Forelimb muscle (tissue), 1 donor: ENCODE measurements at places on chromosomes 6 and 20.

- no peak for DNase-seq
These were observed 181.2 kb downstream of the ZDHHC14 start for GRCh38 chr6:157561929-157562810.

DNA sequence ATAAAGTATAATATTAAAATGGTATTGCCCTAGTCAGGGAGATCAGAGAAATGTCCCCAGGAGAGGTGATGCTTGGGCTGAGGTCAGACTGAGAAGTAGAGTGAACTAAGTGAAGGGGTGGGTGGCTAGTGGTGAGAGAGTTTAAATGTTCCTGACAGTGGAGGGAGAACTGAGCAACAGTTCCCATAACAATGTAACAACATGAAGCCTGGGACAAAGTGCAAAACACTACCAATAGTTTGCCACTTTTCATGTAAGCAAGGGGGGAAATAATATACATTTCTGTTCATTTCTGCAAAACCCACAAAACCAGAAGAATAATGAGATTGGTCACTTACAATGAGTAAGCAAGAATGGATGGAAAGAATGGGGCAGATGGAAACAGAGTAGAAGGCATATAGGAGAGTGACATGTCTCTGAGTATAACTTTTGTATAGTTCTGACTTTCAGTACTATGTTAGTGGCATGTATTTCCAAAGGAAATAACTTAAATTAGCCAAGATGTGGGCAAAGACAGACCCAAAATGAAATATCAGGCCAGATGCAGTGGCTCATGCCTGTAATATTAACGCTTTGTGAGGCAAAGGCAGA lies 13.3 kb upstream of the FAXC start:
- no peak for DNase-seq

GRCh38 chr6:148325316-148326068 lies 17.1 kb upstream of the SASH1 start:
- DNase-seq: no peak

DNA sequence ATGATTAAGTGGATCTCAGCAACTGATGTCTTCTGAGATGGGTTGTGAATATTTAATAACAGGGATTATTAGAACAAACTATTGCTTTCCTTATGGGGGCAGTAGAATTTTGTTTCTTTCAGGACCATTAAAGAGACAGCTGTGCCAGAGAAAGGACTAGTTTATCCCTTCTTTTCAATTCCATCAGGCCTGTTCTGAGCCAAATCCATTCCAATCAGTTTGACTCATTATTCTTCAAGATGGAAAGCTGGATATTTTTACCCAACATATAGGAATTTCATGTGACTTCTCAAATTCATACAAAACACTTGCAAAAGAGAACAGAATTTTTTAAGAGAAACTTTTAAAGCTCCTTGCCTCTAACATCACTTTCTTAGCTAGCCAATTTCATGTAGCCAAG lies 722.0 kb upstream of the FLRT3 start:
- peak; percentile 39 for DNase-seq

GRCh38 chr6:83461438-83461837 lies 30.6 kb upstream of the ME1 start:
- DNase-seq: no peak

DNA sequence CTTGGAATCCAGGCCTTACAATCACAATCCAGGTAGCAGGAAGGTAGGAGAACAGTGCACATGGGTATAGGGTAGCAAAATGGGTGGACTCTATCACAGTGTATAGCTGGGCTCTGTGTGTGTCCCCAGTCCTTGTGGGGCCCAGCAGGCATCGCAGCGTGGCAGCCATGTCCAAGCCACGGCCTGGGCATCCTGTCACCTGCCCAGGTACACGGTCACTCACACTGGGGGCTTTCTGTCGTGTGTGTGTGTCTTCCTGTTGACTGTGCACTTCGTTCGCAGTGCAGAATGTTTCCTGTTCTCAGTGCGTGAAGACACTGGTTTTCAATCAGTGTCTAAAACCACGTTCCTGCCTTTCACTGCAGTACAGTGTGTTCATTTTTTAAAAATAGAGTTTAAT lies 523.2 kb upstream of the JARID2 start:
- DNase-seq: no peak

- DNase-seq: peak; percentile 41
These were observed 32.7 kb downstream of the TUBB2B start for GRCh38 chr6:3194535-3195419.

GRCh38 chr6:55922406-55922805 lies 47.0 kb upstream of the BMP5 start:
- DNase-seq: no peak

DNA sequence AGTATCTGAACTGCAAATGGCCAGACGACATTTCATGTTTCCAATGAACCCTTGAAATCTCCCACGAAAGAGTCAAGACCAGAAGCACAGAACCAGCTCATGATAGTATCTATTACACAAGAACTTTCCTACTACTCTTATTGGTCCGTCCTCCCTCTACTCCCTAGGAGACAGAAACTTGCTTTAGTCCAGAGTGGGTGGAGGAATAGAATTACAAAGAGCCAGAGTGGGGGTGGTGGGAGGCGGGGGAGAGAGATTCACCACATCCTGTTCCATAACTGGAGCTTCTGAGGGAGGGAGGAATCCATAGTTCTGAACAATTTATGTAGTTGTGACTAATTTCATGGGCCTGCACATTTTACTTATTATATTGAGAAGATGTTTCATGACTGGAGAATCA lies 18.5 kb upstream of the WFDC10A start:
- no peak for DNase-seq

- no peak for DNase-seq
These were observed at the start of gene PSORS1C1 for GRCh38 chr6:31114541-31114878. PSORS1C1 (plus strand) TSS chr6:31114800; CDS start chr6:31129633, 14,833 bp downstream.

GRCh38 chr6:101397199-101397598 lies 3.7 kb downstream of the GRIK2 start:
- no peak for DNase-seq

GRCh38 chr6:165846123-165846966 lies 183.3 kb upstream of the PDE10A start:
- DNase-seq: no peak

DNA sequence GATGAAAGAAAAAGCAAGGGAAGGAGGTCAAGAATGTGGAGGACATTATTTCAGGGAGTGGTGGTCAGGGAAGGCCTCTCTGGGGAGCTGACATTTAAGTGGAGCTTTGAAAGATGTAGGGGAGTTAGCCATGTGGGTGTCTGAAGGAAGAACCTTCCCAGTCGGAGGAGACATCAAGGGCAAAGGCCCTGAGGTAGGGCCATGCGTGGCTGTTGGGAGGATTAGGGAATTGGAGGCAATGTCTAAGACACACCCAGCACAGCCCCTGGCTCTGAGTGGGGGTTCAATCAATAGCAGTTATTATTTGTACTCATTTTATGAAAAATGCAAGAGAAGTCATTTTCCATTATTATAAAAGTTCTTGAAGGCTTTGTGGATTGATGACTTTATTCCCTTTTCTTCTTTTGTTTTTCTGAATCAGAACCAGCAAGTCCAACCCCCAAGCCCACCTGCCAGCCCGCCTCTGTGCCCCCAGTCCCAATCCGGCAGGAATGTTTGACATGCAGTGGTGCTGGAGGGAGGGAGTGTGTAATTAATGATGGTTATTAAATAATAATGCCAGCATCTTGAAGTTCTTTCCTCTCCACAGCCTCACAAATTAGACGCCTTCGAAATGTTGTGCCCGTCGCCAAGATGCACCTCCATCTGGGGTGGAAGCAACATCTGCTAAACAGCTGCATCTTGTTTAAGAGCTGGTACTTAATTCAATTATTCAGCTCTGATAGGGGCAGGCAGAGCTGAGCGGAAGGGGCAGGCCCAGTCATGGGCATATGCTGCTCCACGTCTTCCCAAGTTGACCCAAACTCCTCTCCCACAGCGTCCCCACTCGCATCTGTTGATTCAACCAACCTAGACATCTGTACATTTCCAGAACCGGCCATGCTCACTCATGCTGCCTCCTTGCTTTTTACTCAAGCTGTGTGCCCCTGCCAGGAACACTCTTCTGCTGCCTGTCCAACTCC lies 81.3 kb upstream of the SIRPA start:
- no peak for DNase-seq

GRCh38 chr20:50415021-50415515 lies 95.1 kb upstream of the PTPN1 start:
- DNase-seq: no peak

DNA sequence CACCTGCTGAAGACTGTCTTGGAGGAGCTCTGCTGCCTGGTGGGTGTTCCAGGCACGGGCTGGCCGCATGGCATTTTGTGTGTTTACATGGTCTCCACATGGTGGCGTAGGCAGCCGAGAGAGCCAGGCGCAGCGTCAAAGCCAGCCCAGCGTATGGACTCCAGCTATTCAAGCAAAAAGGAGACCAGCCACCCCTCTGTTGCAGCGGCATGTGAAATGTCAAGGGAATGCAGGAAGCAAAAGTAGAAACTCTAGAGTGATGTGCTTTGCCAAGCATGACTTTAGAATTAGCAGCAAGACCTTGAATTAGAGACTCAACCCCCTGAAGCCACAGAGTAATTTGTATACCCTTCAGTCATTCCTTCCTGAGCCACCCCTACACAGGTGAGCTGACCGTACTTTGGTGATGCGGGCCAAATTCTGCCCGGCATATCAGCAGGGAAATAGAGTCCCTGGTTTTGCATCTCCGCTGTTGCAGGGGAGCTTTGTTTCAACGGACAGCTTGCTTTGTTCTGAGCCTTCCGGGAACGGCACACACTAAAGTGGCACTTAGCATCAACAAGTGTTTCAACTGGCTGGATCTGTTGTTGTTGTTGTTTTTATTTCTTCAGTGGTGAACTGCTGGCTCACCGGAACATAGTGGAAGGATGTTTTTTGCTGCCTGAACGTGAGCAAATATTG lies 48.5 kb downstream of the FNDC1 start:
- no peak for DNase-seq

GRCh38 chr6:158972241-158973233 lies 27.5 kb downstream of the RSPH3 start:
- DNase-seq: peak; percentile 19

DNA sequence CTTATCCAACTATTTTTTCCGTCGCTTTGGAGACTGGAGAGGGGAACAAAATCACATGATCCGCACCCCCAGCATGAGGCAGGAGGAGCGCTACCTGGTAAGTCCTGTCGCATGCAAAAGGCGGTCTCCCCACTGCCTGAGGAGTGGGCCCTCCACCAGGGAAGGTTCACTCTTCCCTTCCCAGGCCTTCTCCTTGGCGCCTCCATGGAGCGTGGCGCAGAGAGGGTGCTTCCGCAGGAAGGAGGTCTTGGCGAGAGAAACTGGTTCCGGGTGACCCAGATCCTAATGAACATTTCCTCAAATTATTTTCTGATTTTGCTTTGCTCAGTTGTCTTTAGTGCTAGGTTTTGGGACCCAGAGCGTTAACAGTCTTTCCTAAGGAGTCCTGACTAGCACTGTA lies 217.6 kb downstream of the UST start:
- DNase-seq: no peak

DNA sequence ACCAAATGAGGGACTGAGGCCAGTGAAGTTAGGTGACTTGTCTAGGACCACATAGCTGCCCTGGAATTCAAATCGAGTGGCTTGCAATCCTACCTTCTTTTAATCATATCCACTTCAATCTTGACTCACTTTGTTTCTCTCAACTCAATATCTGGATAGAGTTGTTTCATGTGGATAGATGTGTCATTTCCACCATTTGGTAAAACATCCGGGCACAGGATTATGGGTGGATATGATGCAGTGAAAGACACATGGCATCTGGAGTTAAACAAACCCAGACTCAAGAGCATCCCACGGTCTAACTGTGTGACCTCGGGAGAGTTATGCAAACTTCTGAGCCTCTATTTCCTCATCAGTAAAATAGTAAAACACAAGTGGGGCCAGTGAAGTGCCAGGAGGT lies 103.6 kb upstream of the CNKSR3 start:
- no peak for DNase-seq
